Tongue (tissue), 3 donors: ENCODE measurements at places on chromosomes 4 and X. TPM values are rescaled to one million over a fixed set of nuclear protein-coding genes. Genes with fewer than 3 reads are reported as not detected.

The PCDH10 gene
- total RNA-seq: 3.6 TPM

DNA sequence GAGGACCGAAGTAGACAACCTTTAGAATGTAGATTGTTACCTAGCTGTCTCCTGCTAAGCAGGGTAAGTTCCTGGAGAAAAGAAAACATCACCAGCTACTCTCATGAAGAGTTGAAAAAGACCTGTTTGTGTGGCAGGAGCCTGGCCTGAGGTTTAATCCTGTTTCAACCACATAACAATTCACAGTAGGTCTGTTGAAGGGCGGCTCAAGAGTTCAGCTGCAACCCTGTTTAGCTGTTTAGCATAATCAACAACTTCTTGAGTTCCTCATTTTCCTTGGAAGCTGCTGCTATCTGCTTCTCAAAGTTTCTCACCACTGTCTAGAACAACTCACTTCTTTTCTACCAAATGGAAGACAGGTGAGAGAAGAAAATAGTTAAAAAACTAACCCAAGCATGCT, 170.4 kb upstream of the TET2 start:
- no peak for DNase-seq

The UGT2B10 gene
- total RNA-seq: not detected

DNA sequence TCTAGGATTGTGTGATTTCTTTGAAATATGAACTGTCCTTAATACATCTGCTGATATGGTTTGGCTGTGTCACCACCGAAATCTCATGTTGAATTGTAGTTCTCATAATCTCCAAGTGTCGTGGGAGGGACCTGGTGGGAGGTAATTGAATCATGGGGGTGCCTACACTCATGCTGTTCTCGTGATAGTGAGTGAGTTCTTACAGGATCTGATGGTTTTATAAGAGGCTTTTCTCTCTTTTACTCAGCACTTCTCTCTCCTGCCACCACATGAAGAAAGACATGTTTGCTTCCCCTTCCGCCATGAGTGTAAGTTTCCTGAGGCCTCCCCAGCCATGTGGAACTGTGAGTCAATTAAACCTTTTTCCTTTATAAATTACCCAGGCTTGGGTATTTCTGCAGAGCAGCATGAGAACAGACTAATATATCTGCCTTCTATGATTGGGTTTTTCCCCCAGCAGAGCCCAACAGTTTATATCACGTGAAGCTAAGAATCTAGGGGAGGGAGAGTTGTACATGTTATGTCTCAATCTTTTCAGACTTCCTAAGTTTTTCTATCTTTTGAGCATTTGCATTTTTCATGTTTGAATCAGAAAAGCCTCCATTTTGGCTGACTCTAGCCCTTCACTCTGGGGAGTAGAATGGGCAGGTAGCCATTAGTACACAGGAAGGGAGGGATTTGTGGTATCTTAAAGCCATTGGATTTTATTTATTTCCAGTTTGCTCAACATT, 58.9 kb downstream of the PLAC1 start:
- peak; percentile 60 for DNase-seq

DNA sequence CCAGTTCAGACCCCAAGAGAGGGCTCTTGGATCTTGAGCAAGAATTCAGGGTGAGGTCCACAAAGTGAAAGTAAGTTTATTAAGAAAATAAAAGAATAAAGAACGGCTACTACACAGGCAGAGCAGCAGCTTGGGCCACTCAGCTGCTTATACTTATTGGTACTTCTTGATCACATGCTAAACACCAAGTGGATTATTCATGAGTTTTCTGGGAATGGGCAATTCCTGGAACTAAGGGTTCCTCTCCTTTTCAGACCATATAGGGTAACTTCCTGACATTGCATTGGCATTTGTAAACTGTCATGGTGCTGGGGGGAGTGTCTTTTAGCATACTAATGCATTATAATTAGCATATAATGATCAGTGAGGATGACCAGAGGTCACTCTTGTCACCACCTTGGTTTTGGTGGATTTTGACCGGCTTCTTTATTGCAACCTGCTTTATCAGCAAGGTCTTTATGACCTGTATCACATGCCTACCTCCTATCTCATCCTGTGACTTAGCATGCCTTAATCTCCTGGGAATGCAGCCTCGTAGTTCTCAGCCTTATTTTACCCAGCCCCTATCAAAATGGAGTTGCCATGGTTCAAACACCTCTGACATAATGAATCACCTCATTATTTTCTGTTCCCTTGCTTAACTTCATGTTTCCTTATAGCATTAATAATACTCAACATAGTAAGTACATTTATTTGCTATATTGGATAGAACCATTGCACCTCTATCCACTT, 476.3 kb downstream of the DTHD1 start:
- DNase-seq: no peak

The CACNA1F gene
- total RNA-seq: not detected

- DNase-seq: peak; percentile 60
These were observed 98.9 kb downstream of the HPGD start for GRCh38 chr4:174423257-174423944.

- no peak for DNase-seq
These were observed 610.7 kb upstream of the CPXCR1 start for GRCh38 chrX:88136328-88136727.

DNA sequence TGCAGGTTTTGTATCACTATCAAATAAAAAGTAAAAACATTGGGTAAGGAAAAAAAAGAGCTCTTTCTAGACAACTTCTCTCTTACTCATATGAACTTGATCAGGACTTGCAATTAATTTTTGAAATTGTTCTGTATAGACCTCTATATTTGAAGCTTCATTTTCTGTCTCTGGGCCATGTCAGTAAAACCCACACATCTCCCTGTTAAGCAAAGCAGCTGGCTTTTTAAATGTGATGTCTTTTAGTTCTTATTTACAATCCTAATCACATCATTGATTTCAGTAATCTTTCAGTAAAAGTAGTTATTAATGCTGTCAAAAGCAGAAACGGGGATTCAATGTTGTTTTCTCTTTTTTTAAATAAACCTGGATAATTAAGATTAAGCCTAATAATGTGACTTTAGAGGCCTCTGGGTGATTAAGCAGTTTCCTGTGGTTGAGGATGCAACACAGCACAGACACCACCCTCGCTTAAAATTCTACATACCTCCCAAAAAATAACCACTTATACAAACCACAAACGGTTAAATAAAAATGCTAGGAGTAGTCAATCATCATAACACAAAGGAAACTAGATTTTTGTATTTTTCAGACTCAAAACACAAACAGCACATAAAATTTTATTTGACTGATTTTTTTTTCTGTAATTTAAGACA, 5.2 kb upstream of the PCDH10 start:
- DNase-seq: no peak

GRCh38 chrX:127577884-127578283, 474.3 kb downstream of the ACTRT1 start:
- DNase-seq: no peak

GRCh38 chr4:8904666-8905065, 33.0 kb upstream of the HMX1 start:
- DNase-seq: no peak

- peak; percentile 95 for DNase-seq
These were observed 21.6 kb downstream of the FABP2 start for GRCh38 chr4:119300101-119300978.

GRCh38 chrX:108299101-108299591, 139.1 kb downstream of the COL4A6 start:
- peak; percentile 71 for DNase-seq

The RTL9 gene
- total RNA-seq: 1.3 TPM

The TMEM129 gene
- total RNA-seq: 22.8 TPM

DNA sequence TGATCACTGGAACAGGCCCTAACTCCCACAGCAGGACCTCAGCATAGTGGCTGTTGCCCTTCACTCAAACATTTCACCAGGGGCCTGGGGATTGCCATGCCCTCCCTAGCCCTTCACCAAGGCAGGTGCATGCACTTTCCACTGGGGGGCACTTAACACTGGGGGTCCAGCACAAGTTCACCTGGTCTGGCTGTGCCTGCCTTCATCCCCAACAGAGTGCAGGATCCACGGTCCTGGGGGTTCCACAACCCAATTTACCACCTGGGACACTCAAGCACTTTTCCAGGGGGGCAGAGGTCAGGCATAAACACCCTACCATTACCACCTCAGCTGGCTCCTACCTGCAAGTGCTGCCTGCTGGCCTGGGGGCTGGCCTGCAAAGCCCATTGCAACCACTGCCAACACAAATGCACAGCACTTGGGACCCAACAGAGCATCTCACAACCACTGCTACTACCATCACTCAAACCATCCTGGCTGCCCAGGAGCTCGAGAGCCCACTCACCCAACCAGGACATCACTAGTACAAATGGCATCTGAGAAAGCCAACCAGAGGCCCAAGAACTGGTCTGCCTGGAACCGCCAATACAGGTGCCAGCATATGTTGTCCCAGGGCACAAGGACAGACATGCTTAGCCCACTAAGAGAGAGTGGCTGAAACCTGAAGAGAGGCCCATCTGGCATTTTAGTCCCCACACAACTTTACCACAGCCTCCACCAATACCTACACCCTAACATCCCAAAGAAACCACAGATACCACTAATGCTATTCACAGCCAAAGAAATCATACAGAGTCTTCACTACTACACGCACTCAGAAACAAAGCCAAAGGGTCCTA, 43.1 kb downstream of the NAT8L start:
- DNase-seq: no peak

- peak; percentile 87 for DNase-seq
These were observed 10.1 kb downstream of the DLG3 start for GRCh38 chrX:70454441-70455365.

DNA sequence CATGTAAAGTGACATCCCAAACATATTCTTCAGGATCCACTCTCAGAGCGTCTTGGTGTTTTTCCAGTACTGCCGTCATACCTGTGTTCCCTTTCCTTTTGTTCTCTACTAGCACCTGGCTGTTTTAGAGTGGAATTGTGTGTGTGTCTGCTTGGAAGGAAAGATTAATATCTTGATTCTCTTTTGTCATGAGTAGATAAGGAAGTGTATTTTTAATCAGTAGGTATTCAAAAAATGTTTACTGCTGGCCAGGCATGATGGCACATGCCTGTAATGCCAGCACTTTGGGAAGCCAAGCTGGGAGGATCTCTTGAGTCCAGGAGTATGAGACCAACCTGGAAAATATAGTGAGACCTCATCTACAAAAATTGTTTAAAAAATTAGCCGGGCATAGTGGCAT, 198.8 kb downstream of the CBR4 start:
- no peak for DNase-seq

The NAP1L3 gene
- total RNA-seq: 9.1 TPM

DNA sequence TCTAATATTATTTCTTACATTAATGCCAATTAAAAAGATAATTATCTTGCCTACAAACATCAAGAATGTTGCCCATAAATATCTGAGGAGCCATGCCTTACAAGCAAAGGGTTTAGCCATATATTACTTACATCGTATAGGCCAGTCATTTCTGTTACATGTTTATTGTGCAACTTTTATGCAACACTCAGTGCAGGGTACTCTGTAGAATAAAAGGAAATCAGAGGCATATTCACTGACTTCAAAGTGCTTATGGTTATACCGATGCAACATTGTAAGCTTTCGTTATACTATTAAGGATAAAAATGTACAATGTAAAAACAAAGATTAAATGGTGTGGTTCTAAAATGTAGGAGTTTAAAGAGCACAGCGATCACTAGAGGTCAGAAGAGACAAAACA, 315.9 kb downstream of the PCDH10 start:
- no peak for DNase-seq

GRCh38 chrX:15293451-15293850, 22.0 kb downstream of the ASB11 start:
- DNase-seq: no peak

The NRK gene
- total RNA-seq: 256 TPM

GRCh38 chr4:78331965-78332364, 219.6 kb upstream of the ANXA3 start:
- no peak for DNase-seq

The HTATSF1 gene
- total RNA-seq: 108 TPM

DNA sequence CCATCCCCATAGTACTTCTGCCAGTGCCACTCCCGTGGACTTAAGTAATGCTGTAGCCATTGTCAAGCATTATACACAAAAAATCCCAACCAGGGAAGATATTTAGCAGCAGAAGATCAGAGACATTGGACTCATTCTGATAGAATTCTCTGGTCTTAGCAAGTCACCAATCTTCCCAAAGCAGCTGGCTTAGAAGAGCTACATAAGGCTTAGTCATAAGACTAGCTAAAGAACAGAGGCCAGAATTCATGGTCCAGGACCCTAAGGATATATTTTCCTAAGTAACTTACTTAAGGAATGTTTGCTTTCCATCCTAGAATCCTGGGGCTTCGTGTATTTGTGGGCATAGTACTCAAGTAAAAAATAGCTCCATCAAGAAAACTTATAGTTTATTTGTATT, 100.3 kb upstream of the SLIT2 start:
- DNase-seq: no peak

DNA sequence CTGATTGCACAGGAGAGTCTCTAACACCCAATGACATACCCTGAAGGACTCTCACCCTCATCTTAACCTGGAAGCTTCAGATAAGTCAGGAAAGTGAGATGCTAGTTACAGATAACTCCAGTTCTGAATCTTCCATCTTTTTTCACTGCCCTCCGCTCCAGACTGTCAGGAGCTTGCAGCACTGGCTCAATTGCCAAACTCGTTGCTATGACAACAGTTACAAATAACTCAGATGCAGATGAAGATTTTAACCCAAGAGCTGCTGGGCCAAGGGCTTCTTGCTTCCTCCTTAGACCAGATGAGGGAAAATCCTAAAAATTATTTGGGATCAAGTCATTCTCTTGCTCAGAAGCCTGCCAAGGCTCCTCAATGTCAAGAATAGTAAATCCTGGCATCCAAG, 109.1 kb upstream of the HUWE1 start:
- peak; percentile 41 for DNase-seq

GRCh38 chr4:123327846-123328429, 68.7 kb upstream of the SPRY1 start:
- no peak for DNase-seq

- DNase-seq: peak; percentile 9
These were observed 74.1 kb upstream of the PPP3CA start for GRCh38 chr4:101421386-101421785.

The MAOA gene
- 10.8 TPM for total RNA-seq

- no peak for DNase-seq
These were observed 59.6 kb upstream of the GPR174 start for GRCh38 chrX:79084923-79085322.

The TLR6 gene
- total RNA-seq: 1.9 TPM

The PAK3 gene
- 5.5 TPM for total RNA-seq

The KLKB1 gene
- 1.2 TPM for total RNA-seq

The NKX3-2 gene
- total RNA-seq: 1.4 TPM

- no peak for DNase-seq
These were observed 283.9 kb downstream of the ANKRD50 start for GRCh38 chr4:124428648-124429047.

- DNase-seq: no peak
These were observed 429.5 kb downstream of the GRID2 start for GRCh38 chr4:92733231-92733630.

DNA sequence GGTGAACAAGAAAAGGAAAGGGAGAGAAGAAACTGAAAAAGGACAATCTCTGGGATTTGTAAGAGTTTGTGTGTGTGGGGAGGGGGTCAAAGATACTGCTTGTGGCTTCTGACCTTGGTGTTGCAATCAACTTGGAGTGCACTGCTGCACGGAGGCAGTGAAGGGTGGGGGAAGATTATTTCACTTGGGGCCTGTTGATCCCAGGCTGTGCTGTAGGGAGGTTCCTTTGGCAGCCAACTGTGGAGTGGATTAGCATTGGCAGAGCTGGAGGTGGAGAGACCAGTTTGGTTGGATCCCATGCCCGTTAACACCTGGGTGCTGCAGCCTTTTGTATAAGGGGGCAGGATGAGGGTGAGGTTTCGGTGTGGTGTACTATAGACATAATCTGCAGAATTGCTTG, 38.2 kb downstream of the AFF1 start:
- peak; percentile 55 for DNase-seq
